Stimulated activated CD8-positive, alpha-beta memory T cell treated with anti-CD3 and anti-CD28 coated beads, Interleukin-2, amount 100 ng/mL, for 1 hour (primary cell): ENCODE measurements at places on chromosomes 13 and 19.

GRCh38 chr19:1089891-1090290, 5.3 kb downstream of the POLR2E start:
- no peak for DNase-seq

DNA sequence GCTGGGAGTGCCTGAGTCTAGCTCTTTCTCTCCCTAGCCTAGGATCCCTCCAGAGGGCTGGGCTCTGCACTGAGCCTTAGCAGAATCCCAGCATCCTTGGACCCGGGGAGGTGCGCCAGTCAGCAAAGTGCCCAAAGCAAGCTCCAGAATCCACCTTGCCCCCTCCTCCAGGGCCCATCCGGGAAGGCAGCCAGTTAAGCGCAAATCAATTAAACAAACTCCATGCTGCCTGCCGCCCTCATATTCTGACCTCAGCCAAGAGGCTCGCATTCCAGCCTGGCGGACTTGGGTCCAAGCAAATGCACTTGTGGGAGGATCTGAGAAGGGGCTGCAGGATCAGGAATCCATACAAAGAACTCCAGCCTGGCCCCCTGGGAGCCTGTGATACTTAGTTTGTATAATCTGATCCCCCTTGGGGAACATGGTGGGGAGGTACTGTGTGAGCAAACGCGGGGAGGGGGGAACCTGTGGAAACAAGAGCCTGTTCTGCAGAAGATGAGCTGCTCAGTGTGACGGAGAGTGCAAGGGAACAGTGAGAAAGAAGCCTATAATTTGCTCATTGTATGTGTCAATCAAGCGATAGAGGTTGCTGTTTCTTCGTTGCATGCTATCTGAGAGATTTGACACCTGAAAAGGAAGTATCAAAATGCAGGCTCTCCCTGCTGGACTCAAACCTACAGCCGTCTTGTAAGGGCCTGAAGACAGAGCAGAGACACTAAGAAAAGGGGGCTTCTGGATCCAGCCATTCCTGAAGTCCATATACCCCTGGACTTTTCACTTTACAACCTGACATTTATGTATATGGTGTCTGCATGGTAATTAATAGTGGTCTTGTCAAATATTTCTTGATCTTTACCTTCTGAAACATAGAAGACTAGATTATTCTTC, 29.4 kb downstream of the ZNRF4 start:
- DNase-seq = no peak

- DNase-seq = no peak
Observed at GRCh38 chr13:114226088-114226487, 8.6 kb upstream of the CDC16 start.

DNA sequence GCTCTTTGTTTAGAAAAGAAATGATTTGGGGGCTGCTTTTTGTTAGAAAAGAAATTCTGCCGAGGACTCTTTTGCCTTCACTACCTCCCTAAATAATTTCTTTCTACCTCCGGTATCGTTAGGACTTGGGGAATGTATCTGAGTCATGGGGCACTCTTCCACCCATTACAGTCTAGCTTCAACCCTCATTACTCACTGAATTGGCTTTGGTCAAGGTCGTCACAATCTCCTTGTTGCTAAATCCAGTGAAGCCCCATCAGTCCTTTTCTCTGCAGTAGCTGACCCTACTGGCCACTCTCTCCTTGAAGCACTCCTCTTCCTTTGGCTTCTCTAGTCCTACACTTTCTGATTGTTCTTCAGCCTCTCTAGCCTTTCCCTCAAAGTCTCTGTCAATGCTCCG, 34.0 kb downstream of the WDR87 start:
- DNase-seq = no peak

DNA sequence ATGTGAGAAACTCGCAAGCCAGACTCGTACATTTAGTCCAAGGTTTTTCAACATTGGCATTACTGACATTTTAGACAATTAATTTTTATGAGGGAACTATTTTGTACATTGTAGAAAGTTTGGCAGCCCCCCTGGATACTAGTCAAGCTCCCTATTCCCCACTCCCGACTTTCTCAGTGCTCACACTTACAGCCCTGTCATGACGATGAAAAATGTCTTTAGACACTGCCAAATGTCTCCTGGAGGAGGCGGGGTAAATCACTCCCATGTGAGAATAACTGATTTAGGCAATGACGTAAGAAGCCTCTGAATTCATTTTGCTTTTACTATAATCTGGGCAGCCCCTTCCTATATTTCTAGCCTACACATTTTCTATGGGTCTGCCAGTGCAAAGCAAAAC, 535.8 kb upstream of the KLHL1 start:
- no peak for DNase-seq

DNA sequence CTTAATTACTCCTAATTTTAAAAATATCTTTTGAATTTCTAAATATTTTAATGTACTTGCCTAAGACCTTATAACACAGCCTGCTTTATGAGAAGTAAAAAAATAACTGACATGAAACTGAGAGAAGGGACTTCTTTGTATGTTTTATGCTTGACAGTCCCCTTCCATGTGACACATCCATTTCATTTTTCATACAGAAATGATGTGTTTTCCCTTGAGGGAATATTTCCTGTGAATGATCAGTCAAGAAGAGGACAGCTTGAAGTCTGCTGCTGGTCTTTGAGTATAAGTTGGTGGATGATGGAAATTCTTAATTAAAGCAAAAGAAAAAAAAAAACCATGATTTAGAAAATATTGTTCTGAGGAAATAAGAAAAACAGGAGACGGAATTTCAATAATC, 230.4 kb upstream of the KLHL1 start:
- DNase-seq = no peak
